ENCODE measurements at places on chromosomes 1 and 21.

- no peak for DNase-seq
These were observed 113.9 kb downstream of the DSCAM start for GRCh38 chr21:40733024-40733397.

DNA sequence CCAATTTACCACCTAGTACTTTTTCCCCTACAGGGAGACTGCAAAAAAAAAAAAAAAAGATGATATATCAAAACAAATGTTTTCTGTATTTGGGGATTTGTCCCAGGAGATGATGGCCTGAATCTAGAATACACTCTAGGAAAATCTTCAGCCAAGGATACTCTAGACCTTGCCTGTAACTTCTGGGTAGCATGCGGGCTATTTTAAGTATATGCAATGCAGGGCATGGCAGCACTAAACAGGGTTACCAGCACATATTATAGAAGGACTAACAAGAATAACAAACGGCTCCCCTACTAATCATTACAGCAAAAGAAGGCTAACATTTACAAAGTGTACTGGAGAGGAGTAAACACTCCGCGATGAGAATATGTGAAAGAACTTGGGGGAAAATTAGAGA, 109.6 kb downstream of the GPATCH2 start:
- DNase-seq: no peak

DNA sequence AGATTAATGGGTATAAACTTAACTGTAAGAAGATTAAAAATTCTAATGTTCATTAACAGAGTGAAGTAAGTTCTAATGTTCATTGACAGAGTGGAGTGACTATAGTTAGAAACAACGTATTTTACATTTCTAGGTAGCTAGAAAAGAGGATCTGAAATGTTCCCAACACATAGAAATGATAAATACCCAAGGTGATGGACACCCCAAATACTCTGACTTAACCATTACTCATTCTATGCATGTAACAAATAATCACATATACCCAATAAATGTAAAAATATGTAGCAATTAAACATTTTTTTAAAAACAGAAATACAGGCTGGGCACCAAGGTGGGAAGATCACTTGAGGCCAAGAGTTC, 62.1 kb downstream of the ABL2 start:
- no peak for DNase-seq

DNA sequence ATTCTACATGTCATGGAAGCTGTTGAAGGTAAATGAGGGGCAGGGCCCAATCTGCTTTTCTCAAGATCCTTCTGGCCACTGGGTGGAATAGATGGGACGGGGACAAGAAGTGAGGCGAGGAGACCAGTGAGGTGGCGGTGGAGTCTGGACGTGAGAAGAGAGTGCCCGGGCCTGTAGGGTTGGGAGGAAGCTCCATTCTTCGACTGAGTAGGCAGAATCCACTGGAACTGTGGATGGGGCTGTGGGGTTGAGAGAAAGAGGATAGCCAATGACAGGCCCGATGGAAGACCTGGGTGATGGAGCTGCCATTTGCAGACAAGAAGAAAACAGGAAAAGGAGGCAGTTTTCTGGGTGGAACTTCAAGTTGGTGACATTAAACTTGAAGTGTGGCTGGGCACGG, 10.3 kb downstream of the SLC1A7 start:
- DNase-seq: no peak

DNA sequence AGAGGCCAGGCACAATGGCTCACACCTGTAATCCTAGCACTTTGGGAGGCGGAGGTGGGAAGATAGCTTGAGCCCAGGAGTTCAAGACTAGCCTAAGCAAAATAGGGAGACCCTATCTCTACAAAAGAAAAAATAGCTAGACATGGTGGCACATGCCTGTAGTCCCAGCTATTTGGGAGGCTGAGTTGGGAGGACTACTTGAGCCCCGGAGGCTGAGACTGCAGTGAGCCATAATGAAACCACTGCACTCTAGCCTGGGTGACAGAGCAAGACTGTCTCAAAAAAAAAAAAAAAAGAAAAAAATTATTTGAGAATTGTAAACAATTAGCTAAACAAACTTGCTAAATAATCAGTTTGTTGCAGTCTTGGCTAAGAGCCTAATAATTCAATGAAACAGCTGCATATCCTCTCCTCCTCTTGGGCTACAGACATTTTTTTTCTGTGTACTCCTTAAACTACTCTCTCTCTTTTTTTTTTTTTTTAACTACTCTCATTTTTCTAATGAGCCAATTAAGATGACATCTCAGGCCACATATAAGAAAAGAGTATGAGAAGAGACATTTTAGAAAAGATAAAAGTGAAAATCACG, 10.5 kb upstream of the DNAJB4 start:
- DNase-seq: no peak

- no peak for DNase-seq
These were observed 195.1 kb downstream of the HLX start for GRCh38 chr1:221074332-221074731.
